ENCODE measurements at places on chromosomes 12 and 14.
A peak's percentile ranks its signal among the peaks of the same experiment; 100 is the strongest.

DNA sequence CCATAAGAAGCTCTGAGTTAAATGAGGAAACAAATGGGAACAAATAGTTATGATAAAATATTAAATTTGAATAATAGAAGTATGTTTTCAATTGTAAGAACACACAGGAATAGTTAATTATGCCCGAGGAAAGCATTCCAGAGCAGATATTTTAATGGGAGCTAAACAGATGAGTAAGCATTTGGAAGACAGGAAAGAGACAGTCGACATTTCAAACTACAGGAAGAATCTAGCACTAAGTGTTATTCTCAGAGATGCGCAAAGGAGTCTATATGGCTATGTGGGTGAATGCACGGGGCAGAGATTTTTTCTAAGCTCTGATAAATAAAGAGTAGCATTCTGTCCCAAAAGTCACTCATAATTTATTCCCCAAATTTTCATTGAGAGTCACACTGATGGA lies 64.5 kb upstream of the SSTR1 start:
- no peak for DNase-seq

GRCh38 chr12:71282020-71282419 lies 124.2 kb upstream of the TSPAN8 start:
- no peak for DNase-seq

GRCh38 chr12:130049666-130050065 lies 112.6 kb upstream of the FZD10 start:
- DNase-seq: no peak

DNA sequence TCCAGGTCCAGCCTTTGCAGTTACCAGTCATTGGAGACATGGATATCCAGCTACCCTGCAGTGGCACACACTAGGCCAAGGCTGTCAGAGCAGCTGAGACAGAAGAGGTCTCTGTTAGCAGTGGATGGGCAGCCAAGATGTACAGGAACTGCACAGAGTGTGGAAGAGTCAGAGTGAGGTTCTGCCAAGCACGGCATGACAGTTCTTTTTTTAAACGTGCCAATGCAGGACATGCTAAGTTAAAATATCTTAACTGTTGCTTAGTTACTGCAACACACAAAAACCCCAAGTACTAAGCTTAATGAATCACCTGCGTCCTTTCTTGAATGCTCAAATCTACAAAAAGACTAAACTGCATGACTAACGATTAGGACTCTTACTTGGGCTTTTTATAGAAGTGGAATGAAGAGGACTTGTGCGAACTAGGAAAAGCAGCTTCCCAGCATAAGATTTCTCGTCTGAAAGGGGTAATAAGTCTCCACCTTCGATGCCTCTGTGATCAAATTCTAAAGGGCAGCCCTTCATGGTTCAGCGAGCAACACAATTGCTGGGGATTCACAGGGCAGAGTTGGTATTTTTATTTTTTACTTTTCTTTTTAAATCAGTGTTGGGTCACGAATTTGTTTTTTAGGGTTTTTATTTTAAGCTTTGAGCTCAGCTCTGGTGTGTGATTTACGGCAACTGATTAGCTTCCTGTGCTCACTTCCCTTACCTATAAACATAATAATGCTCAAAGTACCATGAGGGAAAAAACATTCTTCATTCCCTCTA lies 20.6 kb downstream of the MAPK1IP1L start:
- DNase-seq: no peak

- DNase-seq: no peak
Measured at GRCh38 chr14:83217492-83217891, 1683.8 kb upstream of the SEL1L start.

DNA sequence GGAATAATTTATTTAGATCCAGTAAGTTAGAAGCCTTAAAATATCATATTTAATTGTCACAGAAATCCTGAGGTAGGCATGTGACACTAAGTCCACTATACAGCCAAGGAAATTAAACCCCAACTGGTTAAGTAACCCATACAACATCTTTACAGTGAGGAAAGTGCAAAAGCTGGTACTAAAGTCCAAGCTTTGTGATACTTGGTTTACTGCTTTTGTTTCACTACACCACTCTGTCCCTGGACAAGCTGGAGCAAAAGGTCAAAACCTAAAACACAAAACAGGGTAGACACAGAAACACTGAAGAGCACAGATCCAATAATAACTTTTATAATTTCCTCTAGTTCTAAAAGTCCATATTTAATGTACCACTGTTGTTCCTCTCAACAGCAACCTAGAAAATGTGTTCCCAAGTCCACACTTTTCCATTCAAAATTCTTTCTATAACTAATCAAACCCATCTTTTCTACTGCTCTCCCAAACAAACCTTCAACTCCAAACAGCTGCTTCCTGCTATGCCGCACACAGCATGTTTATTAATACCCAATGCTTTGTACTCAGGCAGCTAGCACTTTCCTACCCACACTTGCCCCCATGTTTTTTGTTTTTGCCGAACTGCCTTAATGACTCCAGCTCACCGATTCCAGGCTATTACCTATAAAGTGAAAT lies 90.9 kb downstream of the MED13L start:
- no peak for DNase-seq

GRCh38 chr12:116266631-116267349 lies 10.7 kb downstream of the MED13L start:
- no peak for DNase-seq

DNA sequence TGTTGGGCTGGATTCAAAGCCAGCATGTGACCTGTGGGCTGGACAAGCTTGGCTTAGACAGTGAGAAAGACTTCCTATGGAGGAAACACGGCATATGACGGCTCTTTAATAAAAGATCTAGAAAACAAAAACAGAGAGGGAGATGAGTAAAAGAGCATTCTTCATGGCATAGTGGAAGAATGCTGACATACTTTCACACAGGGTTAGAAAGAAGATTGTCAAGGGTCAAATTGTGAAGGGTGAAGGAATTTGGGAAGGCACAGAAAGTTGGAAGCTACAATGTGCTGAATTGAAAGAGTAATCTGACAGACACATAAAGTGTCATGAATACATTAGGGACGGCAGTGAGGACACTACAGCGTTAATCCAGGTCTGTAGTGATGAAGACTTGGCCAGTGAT lies 63.4 kb downstream of the GALNT4 start:
- no peak for DNase-seq

GRCh38 chr14:77649326-77649725 lies 32.9 kb upstream of the SPTLC2 start:
- no peak for DNase-seq

DNA sequence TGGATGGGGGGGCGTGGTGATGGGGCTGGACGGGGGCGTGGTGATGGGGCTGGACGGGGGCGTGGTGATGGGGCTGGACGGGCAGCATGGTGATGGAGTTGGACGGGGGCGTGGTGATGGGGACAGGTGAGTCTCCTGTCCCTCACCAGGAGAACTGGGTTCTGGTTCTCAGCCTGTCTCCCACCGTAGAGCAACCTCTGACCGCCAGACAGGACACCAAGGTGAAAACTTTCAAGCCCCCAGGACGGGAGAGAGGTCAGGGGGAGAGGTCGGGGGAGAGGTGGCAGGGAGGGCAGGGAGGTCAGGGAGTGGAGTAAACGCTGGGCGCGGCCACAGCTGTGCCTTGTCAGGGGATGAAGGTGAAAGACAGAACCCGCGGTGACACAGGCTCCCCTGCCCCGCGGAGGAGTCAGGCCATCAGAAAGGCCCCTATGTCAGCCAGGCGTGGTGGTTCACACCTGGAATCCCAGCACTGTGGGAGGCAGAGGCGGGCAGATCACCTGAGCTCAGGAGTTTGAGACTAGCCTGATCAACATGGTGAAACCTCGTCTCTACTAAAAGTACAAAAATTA lies 84.6 kb downstream of the GALNT9 start:
- no peak for DNase-seq

- no peak for DNase-seq
Measured at GRCh38 chr12:108839018-108839889, 18.1 kb downstream of the SSH1 start.

DNA sequence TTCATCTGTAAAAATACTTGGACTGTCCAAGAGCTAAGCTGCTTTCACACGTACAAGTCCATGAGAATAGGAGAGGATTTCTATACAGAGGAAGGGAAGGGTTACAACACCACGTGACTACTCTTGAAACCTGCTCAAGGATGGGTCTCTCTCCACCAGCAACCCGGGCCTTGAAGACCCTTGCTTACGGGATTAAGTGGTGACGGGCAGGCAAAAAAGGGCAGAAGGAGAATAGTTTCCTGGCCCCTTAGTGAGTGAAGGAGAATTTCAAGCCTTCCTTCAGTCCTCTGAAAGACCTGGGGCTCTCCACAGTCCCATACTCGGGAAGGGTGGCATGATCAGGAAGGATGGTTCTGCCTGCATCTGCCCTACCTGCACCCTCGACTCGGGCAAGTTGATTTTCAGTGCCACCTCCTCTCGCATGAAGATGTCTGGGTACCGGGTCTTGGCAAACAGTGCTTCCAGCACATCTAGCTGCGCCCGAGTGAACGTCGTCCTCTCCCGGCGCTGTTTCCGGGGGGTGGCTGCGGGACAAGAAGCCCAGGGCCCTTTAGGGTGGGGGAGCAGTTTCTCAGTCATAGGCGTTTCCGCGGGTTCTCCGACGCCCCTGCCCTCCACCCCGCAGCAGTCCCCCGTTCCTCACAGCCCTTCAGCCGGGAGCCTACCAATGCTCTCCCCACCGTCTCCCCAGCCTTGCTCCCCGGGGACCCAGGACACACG lies 6.3 kb downstream of the OTX2 start:
- DNase-seq: no peak

GRCh38 chr14:76922584-76922983 lies 96.4 kb downstream of the LRRC74A start:
- no peak for DNase-seq

DNA sequence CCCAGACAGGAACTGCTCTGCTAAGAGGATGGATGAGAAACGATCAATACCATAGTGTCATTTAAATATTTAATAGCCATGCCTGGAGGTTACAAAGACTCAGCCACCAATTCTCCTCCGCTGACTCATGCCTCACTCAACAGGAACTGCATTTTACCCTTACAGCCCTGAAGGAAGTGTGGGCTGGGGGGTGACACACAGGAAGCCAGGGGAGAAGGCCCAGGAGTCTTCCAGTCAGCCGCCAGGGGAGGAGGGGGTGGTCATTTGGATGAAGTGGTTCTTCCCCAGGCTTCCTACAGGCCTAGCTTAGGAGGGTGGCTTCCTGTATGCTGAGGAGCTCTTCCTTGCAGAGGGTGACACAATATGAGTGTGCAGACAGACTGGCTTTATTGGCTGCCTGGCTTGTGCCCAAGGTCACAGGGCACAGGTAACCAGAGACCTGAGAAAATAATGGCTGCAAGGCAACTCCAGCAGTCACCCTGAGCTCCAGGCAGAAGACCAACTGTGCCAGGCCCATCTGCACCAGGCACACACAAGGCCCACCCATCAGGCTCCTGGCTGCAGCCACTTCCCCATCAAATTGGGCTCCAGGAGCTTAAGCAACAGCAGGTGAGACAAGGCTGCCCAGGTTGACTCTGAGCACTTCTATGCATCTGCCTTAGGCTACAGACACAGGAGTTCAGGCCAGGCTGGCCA lies 30.6 kb upstream of the RPLP0 start:
- DNase-seq: peak; percentile 66

- DNase-seq: no peak
Measured at GRCh38 chr12:7327918-7328317, 24.0 kb downstream of the ACSM4 start.

DNA sequence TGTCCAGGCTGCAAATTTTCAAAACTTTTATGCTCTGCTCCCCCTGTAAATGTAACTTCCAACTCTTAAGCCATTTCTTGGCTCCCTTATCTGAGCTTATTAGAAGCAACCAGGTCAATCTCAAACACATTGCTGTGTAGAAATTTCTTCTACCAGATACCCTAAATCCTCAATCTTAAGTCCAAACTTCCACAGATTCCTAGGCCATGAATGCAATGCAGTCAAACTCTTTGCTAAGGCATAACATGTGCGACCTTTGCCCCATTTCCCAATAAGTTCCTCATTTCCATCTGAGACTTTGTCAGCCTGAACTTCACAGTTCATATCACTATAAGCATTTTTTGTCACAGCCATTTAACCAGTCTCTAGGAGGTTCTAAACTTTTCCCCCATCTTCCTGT lies 64.5 kb downstream of the TMTC3 start:
- DNase-seq: no peak

- no peak for DNase-seq
Measured at GRCh38 chr12:118520214-118521035, 144.1 kb downstream of the SUDS3 start.
